Daoy (cell line): ENCODE measurements at places on chromosomes 12 and 14. TPM values are rescaled to one million over a fixed set of nuclear protein-coding genes. Genes with fewer than 3 reads are reported as not detected.

The AP1G2 gene
- 10.2 and 47.7 TPM in 2 replicates for total RNA-seq

The ACRBP gene
- not detected in 2 replicates for total RNA-seq

The HHIPL1 gene
- 1.2 and 2.5 TPM in 2 replicates for total RNA-seq

The NFE2 gene
- not detected in 2 replicates for total RNA-seq

The PMEL gene
- 0.06 and 0.12 TPM in 2 replicates for total RNA-seq
